ENCODE measurements at places on chromosomes 12 and 14.

DNA sequence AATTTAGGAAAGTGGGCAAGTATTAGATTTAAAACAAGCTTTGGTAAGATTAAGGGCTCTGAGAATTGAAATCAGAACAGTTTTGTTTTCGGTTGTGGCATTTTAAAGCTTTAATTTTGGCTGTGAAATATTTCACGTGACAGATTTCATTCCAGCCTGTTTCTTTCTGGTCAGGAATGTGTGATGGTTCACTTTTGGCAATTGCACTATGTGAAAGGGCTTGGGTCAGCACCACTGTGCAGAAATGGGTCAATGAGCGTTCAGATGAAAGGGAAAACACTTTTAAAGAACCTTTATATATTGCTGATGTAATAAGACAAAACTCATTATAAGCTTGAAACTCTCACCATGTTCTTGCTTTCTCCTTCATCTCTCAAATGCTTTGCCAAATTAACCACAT lies 17.1 kb downstream of the NUBPL start:
- DNase-seq, result no peak

GRCh38 chr12:119528241-119528640 lies 65.3 kb upstream of the TMEM233 start:
- DNase-seq, result no peak

- DNase-seq, result no peak
These were observed 370.4 kb downstream of the NPAS3 start for GRCh38 chr14:33309106-33309505.

- peak; percentile 23 for DNase-seq
These were observed 24.9 kb upstream of the CHGA start for GRCh38 chr14:92897922-92898565.

GRCh38 chr12:55842681-55843429 lies at the start of gene MMP19:
Gene MMP19, minus strand, starts transcription at chr12:55842936. Its CDS starts 106 bp downstream, at chr12:55842830.
- DNase-seq, result no peak

DNA sequence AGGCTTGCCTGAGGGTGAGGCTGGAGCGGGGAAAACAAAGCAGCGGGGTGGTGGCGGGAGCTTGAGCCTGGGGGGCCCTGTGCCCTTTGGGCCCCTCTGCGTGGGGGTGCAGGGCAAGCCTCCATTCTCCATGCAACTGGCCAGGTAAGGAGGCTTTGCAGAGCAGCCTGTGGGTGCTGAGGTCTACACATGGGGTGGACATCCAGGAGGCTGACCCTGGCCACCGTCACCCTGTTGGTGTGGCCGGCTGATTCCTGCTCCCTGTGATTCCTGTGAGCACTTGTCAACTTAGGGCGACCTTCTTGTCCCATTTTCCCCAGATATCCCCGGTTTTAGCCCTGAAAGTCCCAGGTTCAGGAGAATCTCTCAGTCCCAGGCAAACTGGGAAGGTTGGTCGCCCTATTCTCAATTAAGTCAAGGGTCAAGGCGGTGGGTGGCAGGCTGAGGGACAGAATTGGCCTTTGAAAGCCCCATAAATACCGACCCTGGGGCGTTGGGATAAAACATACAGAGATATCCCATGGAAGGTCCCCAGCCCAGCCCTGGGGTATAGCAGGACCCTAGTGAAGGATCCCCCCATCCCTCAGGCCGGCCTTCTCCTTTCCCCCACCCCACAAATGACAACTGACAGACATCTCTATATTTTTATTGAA lies 70.5 kb downstream of the PRIMA1 start:
- DNase-seq, result no peak

GRCh38 chr12:59158066-59158465 lies 237.8 kb upstream of the LRIG3 start:
- no peak for DNase-seq

DNA sequence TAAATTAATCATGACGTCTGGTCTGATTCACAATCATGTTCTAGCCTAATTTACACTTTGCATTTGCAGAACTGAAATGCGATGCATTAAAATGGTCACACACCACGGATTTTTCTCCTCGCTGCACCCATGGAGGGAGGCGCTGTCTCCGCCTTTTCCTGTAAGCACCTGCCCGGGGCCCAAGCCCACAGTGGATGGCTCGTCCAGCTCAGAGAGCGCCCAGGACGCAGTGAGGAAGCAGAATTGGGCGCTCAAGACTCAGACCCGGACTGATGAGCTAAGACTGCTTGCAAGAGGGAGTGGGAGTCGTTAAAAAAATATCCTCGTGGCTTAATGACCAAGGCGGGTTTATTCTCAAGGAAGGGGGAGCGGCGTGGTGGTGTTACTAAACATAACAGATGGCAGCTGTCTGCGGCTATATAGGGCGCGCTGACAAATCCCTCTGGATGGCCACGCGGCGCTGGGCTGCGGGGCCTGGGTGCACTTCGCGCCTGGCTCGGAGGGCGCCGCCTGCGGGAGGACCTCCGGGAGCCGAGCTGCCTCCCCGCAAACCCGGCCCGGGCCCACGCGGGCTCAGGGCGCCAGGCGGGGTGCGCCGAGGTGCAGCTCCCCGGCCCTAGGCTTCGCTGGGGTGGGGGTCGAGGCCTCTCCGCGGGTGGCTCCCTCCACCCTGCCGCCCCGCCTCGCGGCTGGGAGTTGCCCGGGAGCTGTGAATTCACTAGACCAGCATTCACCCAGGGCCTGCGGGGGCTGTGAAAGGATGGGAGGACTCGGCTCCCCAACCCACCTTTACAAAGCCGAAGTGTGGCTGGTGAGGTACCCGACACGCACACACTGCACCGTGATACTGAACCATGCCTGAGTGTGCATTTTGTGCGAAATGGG lies 78.7 kb downstream of the PPM1A start:
- DNase-seq, result peak; percentile 23

- no peak for DNase-seq
These were observed 160.6 kb downstream of the ZFP36L1 start for GRCh38 chr14:68632054-68632895.

DNA sequence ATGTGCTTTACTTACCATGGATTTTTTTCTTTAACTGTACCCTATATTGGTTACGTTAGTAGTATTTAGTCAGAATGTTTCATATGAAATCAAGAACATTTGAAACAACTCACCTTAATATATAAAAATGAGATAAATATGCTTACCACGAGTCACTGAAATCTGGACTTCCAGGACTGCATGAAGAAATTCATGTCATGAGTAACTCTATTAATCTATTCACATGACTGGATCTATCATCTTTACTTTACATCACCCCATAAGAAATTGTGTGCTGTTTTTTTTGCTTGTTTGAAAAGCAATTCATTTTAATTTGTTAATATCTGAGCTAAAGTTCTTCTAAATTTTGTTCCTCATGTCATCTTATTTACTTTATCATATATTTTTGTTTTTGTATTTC lies 5.2 kb downstream of the EPYC start:
- DNase-seq, result no peak

DNA sequence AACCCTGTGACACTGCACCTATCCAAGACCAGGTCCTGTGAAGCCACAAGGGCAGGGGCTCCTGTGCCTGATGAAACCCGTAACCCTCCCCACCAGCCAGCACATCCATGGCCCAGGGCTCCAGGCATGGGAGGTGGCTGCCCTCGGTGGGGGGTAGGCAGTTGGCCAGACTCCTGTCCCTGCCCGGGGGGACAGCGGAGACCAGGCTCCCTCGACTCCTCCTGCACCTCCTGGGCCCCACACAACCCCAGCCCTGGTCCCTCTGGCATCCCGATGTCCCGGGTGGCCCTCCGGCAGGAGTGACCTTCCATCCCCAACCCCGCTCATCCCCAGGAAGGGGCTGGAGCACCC lies 11.4 kb downstream of the AKT1 start:
- DNase-seq, result no peak

DNA sequence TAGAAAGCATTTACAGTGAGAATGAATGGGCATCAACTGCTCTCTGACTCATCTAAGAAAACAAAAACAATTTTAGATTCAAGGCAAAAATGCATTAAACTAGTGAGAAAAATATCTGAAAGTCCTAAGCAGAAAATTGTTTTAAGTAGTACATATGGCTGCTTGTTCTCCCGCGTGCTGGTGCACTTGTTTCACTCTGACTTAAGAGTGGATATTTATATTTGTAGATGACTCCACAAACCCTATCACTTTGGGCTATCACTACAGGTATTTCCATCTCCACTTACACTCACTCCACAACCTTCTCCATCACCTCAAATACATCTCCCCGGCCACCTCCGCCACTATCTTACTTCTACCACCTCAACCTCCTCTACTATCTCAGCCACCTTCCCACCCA lies 253.9 kb upstream of the EGLN3 start:
- DNase-seq, result no peak

DNA sequence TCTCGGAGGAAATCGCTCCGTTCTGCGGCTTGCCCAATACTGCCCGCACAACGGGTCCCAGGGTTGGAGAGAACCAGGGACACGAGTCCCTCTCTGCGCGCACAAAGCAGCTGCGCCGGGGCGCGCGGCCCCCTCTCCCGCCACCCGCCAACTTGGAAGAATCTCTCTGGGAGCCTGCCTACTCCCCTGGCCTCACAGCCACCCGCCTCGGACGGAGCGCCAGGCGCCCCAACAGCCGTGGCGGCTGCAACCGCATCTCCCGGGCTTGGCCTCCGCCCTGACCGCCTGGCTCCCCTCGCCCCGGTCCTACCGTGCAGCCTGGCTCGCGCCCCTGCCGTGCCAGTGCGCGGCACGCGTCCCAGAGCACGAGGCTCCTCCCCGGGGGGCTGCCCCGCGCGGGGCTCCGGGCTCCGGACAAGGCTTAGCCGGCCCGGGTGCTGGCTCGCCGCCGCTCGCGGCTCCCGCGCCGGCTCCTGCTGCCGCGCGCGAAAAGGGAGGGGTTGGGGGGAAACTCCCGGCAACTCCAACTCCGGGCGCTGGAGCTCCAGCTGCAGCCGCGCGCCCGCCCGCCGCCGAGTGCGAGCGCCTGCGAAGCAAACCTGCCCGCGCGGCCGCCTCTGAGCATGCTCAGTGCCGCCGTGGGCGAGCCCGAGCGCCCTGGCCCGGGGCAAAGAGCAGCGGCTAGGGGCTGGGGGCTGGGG lies at the start of gene STXBP6:
Gene STXBP6, minus strand, starts transcription at position 580 of the 701 bp plus-strand sequence. CDS start 75,329 bp downstream, outside the sequence.
- no peak for DNase-seq

DNA sequence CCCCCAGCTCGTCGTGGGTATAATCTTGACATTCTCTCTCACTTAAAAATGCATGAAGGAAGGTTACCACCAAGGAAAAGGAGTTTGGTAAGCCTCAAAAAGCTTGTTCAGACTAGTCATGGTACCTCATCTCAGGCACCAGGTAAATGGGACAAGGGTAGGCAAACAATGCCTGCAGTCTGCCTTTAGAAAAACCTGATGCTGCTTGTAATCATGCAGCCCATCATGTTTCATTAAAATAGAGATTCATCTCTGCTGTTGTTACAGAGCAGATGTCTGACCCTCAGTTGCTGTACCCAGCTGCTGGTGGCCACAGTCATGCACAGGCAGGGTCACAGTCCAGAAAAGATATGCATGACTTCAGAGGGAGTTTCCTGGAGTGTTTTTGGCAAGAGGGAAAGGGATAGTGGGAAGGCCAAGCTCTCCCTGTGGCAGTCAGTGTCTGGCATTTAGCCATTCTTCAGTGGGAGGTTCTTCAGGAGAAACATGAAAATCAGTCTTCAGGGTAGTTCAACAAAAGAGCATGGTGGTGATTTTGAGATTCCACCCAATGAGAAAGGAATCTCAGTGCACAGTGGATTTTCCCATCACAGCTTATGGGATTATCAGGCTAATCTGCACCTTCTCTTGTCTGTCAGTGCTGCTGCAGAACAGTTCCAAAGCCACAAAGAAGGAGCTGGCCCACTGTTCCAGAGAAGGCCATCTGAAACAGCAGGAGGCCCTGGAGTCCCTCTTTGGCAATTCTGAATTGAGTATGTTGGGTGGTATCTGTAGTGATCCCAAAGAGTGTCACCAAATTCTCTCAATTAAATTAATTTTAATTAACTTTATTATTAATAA lies 202.7 kb upstream of the FRMD6 start:
- DNase-seq, result no peak

GRCh38 chr12:52605542-52605941 lies 4.3 kb upstream of the KRT72 start:
- DNase-seq, result no peak

GRCh38 chr12:9381619-9382018 lies 173.4 kb upstream of the PZP start:
- no peak for DNase-seq

DNA sequence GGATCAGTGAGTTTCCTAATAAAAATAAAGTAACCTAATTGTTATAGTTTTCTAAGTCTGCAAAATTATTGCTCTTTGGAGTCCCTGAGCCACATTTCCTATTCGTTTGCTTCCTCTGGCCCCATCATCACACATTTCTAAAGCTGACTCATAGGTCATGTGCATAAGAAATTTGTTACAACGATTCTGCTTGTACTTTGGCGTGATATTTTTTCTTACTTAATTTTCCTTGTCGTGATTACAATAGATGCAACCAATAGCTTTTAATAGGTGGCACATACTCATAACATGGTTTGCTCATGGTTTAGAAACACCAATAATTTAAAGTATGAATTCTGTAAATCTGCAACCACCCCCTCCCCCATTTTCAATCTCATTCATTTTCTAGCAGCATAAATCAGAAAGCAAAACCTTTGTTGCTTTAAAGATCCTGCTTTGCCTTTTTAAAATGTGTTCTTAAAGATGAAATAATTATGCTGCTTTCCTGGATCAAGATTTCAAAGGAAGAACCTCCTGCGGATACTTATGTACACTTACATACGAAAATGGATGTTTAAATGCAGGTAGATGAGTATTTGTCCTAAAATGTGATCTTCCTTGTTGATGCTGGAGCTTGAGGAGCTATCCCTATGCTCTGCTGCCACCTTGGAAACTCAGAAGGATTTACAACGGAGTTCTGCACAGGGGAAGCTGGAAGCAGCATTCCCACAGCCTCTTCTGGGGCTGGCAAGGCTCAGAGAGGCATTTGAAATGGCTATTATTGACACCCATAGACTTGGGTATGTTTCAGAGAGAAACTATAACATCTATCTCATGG lies 1.7 kb upstream of the FLRT2 start:
- DNase-seq, result no peak

DNA sequence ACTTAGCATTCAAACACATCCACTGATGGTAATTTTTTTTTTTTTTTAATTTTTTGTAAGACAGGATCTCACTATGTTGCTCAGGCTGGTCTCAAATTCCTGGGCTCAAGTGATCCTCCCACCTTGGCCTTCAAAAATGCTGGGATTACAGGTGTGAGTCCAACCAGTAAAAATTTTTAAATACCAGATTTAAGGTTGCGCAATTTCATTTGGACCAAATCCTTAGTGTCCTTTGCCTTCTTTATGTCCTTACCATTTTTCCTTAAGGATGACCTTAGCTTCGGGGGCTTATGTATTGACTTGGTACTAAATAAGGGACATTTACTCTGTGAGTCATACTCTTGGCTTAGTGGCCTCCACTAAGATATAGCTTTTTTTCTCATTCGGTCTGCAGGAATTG lies 4.1 kb upstream of the PLBD1 start:
- DNase-seq, result no peak

GRCh38 chr12:26068503-26068902 lies 56.3 kb downstream of the BHLHE41 start:
- no peak for DNase-seq

GRCh38 chr14:51546099-51546498 lies 105.6 kb upstream of the FRMD6 start:
- no peak for DNase-seq

DNA sequence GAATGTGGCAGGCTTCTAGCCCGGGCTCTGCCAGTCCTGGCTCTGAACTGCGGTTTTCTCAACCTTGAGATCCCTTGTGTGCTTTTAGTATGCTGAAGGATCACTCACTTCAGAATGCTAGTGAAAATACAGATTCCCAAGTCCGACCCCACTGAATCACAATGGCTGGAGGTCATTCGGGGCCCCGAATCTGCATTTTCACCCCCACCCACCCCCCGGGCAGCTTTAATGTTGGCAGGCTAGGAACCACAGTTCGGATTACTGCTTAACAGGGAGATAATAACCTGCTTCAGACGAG lies 573 bp upstream of the SUSD6 start:
- DNase-seq, result no peak

GRCh38 chr14:30808576-30808975 lies 65.8 kb upstream of the COCH start:
- no peak for DNase-seq
